ENCODE measurements at places on chromosomes 11 and 22.

GRCh38 chr11:97743205-97743742 lies 1277.5 kb upstream of the CNTN5 start:
- no peak for DNase-seq

- no peak for DNase-seq
Measured at GRCh38 chr22:29055192-29055830, 6.3 kb downstream of the C22orf31 start.

GRCh38 chr11:57791321-57792059 lies 29.9 kb downstream of the CTNND1 start:
- no peak for DNase-seq

DNA sequence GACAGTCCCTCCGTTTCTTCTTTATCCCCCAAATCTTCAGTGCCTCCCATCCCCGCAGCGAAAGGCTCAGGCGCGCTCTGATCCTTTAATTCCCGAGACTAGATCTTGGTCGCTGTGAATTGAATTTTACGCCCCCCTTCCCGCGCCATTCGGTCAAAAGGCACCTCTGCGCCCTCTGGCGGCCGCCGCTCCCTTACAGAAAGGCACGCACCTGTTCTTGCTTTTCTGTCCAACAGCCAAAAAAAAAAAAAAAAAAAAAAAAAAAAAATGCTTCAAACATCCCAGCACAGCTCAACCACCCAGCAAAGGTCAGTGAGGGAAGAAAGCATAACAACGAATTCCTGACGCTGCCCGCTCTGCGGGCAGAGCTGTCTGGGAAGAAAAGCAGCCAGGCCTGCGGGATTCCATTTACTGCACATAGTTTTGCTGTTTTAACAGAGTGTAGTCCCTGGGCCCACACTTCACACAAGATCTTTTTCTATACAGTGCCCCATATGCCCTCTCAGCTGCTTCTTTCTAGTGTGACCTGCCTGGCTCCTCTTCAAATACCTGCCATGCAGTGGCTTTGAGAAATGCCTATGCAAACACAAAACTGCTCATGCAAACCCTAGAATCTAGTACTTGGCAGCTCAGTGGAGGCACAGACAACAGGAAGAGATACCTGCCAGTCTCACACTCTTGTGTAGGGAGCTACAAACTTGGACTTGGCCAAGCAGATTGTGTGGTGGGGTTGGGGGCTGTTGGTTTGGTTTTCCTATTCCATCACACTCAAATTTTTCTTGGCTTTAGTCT lies 1.3 kb upstream of the ESAM start:
- no peak for DNase-seq

GRCh38 chr11:105720096-105720495 lies 110.2 kb downstream of the GRIA4 start:
- no peak for DNase-seq
